ENCODE measurements at places on chromosomes 7 and 10.

GRCh38 chr7:127771707-127772106 lies 119.7 kb downstream of the SND1 start:
- DNase-seq = no peak

- no peak for DNase-seq
Measured at GRCh38 chr10:78931321-78932053, 137.3 kb upstream of the ZMIZ1 start.

DNA sequence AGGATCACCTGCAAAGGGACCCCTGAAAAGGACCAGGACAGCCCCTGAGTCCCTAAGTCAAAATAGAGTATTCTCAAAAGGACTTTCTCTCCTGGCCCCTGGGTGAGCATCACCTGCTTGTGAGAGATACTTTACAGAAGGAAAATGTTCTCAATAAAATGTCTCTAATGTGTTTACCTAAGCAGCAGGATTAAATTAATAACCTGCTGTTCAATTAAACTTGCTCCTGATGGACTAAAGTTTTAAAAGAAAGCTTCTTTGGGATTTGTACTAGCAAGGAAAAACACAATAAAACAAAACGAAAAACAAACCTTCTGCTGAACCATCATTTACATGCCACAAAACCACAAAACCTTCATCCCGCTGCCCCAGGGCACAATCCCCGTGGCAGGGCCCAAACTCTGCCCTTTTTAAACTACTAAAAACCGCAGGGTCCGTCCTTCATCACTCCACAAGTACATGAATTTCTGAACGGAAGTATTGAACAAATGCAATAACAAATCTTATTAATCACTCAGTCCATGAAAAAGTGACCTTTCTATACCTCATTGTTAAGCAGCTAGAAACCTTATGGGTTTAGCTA lies 197.7 kb downstream of the TCERG1L start:
- DNase-seq = no peak

DNA sequence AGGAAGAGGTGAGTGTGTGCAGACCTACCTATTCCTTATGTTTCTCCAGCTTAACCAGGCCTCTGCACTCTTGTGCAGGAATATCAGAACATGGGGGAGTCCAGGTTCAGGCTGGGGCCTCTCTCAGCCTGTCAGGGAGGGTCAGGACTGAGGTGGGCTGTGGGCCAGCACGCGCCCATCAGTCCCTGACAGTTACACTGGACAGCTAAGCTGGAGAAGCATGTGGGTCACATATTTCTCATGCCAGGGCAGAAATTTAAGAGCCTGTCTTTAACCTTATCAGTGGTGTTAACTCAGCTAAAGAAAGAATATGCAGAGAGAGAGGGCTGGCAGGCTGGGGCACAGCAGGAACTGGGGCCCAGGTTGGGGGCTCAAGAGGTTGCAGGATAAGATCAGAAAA lies 8.7 kb upstream of the POLD2 start:
- DNase-seq = no peak

GRCh38 chr7:55158541-55159382 lies 139.9 kb downstream of the EGFR start:
- no peak for DNase-seq

GRCh38 chr7:72037516-72037915 lies 374.6 kb downstream of the CALN1 start:
- no peak for DNase-seq

DNA sequence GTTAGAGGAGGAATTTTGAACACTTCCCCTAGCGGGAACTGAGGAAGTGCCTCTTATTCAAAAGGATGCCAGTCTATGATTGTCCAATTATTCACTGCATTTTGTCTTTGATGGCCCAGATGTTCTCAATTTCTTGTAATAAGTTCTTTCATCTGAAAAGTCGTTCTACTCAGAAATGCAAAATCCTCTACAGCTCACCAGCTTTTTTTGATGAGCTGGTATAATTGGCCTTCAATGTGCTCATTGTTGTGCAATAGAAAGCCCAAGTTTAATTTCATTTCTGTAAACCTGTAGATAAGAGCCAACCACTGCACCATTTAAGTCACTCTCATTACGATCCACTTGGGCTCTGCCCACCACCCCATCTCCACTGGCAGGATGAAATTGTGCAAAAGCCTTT lies 978.7 kb upstream of the AUTS2 start:
- DNase-seq = no peak

DNA sequence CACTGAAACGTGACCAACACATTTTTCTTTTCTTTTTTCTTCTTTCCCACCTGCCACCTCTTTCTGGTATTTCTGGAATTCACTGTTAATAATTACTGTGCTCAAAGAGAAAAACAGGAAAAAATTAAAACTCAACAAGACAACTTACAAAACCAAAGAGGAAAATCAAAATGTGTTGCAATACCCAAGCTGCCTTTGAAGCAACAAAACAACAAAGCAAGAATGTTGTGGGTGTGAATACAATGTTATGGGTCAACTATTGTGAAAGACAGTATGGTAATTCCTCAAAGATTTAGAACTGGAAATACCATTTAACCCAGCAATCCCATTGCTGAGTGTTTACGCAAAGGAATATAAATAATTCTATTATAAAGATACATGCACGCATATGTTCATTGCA lies 415.1 kb downstream of the GFRA1 start:
- DNase-seq = no peak

DNA sequence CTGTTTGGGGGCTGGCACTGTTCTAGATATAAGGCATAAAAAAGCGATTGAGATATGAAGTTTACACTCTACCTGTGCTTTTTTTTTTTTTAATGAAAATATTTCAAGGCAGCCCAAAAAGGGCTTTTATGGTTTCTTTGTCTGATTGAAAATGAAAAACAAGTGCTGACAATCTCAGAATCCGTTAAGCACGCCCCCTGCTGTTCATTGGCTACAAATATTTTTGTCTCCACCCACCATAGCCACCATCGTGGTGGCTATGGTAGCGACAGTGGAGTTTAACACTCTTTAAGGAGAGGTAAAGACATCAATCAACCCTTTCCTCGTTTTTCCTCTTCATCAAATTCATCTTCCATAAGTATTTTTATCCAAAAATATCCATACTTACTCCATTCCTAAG lies 94.2 kb downstream of the CD36 start:
- DNase-seq = no peak

DNA sequence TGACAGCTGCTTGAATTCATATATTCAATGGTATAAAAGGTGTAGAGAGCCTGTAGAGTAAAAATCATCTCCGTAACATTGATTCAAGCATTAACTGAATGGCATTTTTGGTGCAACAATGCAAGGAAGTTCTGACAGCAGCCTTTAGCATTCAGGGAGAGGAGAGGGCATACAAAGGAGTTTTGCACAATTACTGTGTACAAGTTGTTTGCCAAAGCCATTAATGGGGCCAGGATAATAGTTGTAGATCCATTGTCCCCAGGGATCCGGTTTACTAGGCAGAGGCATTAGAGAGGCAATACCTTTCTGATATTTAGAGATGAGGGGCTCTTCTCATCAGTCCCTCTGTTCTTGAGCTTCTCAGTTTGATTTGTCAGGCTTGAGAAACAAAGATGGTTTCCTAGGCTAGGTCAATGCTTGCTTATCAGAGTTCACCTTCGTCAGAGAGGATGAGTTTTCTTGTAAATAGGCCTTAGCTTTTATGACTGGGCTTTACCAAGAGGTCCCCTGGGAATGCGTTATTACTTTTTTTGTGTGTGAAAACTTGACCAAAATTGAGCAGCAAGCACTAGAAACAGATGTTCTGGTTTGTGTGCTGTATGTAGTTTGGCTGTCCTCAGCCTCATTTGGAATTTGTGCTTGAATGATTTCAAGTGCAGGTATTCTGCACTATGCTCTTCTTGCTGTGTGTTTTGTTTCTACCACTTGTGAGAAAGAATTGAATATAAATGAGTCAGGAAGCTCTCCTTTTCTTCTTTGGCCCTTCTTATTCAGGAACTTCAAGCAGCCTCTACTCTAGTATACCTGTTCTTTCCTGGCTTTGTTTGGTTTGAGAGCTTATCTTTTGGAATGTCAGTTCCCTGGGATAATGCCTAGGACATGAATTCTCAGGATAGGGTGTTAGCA lies 32.0 kb downstream of the SND1 start:
- DNase-seq = no peak

DNA sequence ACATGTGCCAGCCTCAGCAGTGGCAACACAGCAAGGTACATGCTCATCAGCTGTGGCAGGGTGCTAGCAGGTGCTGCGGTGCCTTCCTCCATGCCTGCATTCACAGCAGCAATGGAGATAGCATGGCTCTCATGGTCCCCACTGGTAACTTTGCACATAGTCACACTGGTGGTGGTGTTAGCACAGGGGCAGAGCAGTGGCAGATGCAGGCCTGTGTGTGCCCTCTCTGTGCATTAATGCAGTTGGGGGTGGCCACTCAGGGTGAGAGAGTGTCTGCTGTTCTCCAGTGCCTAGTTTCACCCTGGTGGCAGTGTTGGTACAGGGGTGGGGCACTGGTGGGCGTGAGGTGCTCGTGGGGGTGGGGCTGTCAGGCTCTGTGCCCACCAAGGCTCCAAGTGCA lies 17.7 kb upstream of the PPP1R3A start:
- DNase-seq = no peak

GRCh38 chr7:2130096-2130375 lies 102.7 kb downstream of the MAD1L1 start:
- DNase-seq = no peak

DNA sequence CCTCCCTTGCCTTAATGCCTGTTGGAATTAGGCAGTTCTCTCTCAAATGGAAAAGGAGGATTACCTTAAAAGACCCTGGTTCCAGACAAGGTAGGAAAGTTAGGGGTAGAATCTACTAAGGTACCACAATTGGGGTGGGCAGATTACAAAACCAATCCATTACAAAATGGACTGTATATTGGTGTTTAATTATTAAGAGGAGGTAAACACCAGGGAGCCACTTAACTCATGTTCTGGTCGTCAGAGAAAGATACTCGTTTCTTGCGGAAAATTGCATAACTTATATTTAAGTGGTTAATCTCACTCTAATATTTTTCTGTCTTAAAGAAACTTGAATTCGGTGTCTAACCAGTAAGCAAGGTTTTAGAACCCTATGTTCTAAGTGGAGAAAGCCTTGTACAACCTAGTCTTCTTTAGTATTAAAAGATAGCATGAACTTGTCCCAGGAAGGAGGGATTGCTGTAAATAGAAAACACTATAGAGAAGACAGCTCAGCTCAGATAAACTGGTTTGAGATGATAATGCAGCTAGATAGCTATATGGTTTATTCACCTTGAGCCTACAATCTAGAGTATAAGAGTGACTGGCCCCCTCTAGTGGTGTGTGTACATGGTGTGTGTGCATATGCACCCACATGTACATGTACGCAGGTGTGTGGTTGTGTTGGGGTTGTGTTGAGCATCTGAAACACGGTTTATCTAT lies 58.0 kb upstream of the STRIP2 start:
- DNase-seq = peak; percentile 10

- no peak for DNase-seq
Measured at GRCh38 chr7:29005829-29006228, 47.7 kb upstream of the TRIL start.

DNA sequence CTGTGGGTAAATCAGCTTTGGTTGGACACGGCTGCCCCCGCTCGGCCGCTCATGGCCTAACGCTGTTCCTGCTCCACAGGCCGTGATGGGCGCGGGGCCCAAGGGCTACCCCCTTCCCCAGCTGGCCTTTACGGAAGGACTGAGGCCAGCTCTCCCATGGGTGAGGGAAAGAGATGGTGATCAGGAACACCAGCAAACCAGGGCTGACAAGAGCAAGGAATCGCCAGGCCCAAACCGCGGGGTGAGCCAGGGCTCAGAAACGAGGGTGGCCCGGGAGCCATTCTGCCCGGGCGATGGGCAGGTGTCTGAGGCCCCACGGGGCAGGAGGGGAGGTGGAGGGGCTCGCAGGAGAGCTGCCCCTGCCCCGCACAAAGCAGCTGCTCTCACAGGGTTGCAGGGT lies 26.6 kb downstream of the GPER1 start:
- no peak for DNase-seq

DNA sequence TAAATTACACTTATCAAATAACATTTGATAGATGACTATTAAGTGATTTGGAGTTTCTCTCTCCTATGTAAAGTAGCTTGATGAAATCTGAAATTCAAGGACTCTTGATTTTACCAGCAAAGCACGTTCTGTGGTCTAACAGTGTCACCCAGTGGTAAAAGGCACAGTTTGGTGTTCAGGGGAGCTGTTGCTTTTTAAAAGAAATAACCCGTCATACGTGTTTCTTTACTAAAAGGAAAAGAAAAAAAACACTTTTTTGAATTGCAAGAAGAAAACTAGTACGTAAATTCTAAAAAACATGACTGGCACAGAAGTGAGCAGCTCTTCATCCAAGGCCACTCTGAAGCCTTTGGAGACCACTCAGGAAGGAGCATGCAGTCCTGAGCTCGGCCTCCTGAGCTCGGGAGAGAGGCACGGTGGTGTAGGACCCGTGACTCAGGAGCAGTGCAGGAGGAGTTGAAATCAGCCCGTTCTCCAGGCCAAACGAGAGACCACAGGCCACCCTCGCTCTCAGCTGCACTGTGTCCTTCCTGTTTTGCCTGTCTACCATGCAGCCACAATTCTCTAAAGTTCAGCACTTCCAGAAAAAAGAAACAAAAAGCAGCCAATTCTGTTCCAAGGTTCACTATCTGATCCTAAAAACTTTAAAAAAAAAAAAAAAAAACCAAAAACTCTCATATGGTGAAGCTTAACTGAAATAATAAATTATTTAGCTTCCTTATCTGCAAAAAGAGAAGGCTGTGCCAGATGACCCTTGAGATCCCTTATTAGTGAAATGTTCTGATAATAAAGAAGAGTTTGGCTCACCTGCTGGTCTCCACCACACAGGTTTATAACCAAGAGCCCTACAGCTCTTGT lies 212.6 kb upstream of the FRMD4A start:
- no peak for DNase-seq

- no peak for DNase-seq
Measured at GRCh38 chr7:51430480-51431086, 114.0 kb upstream of the COBL start.

GRCh38 chr7:55573234-55573900 lies 1.1 kb upstream of the VOPP1 start:
- no peak for DNase-seq

DNA sequence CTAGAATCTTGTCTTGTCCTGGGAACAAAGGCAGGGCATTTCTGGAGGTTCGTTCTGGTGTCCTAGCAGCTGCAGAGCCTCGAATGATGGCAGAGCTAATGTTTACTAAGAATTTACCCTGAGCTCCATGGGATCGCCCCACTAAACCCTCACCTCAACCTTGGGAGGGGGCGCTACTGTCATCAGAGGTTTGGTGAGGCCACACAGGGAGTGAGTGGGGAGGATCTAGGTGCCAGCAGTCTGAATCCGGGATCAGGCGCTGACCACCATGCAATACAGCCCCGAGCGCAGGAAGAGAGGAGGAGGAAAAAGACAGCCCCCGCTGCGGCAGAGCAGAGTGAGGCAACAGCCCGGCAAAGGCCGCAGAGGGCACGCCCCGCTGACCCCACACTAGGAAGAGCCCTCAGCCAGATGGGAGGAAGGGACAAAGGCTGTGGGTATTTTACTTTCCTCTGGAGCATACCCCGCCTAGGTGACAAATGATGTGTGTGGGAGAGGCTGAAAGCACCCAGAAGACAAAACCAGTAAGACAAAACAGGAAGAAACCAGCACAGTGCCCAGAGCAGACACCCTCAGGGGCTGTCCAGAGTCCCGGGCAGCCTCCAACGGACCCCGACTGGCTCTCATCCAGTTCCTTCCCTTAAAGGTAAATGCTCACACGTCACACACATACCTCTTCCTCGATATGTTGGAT lies 103.5 kb downstream of the FAM53B start:
- no peak for DNase-seq

Data from stimulated activated CD8-positive, alpha-beta memory T cell treated with anti-CD3 and anti-CD28 coated beads, Interleukin-15, amount 100 ng/mL, for 48 hours (primary cell).